Caki2 (cell line): ENCODE measurements at places on chromosomes 7 and 10.

DNA sequence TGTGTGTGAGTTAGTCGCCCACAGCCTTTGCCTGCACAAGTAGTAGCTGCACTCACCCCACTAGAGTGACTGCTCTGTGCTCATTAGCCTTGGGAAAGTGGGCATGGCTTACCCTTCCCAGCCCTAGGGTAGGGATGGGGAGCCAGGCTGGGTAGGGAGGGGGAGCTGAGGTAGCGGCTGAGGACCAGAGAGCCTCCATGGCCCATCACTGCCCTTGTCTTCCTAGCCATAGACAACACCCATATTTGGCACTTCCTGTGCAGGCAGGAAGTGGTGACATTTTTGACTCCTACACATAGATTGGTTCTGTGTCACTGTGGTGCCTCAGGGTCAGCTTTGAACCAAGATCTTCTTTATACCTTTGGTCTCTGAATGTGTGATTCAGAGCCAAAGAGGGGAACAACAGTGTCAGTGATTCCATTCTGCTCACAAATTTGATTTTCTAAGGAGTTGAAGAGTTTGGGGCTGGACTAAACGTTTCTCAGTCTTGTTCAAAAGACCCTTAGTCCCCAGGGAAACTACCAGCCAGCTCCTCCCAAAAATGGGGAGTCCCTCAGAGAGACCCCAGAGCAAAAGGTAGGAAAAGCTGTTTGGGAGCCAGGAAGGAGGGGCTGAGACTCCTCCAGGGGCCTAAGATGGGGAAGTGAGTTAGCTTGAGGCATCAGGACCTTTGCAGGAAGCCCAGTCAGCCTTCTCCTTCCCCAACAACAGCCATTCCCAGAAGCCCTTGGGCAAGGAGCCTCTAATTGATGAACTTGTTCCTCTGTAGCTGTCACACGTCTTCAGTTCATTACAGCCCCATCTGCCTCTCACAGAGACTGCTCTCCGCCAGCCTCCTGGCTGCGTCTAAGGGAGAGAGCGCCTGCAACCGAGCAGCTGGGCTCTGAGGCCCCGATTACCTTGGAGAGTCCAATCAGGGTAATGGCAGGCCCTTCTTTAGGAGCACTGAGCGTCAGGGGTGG, 135.0 kb downstream of the CDH23 start:
- no peak for DNase-seq

GRCh38 chr10:86305521-86305920, 61.1 kb downstream of the GRID1 start:
- no peak for DNase-seq

GRCh38 chr10:95421782-95422181, 131.0 kb upstream of the PDLIM1 start:
- DNase-seq = no peak

DNA sequence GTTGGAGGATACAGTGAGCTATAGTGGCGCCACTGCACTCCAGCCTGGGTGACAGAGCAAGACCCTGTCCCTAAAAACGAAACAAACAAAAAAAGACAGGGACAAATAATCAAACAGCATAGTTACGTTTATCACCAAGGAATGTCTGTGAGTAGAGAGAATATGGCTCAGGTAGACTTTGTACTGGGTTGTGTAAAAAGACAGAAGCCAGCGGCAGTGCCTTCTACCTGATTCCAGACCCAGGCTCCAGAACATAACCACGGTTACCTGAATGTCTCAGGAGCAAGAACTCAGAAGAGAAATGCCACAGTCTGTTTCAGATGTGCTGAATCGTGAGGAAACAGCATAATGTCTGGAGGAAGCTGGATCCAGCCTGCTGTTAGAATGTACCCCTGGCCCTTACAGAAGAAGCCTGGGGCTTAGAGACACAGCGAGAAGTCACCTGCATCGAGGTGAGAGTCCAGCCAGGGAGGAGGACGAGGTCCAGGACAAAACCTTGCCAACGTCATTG, 60.9 kb upstream of the KAT6B start:
- DNase-seq = no peak

DNA sequence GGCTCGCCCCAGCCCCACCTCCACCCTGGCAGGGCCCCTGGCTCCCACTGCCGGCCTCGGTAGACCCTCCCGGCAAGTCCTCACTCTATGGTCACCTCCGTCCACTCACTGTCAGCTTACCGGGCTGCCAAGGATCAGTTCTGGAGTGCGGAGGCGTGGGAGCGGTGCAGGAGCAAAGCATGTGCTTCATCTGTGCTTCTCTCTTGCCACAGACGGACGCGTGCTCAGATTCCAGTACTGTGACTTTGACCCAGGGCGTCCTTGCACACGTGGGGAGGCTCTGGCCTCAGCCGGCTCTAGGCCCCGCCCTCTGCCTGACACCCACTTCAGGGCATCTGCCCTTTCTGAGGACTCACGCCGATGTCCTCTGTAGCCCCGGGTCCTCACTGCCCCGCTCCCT, 547.5 kb upstream of the FOXK1 start:
- no peak for DNase-seq
